ENCODE measurements at places on chromosomes 12 and 14.

DNA sequence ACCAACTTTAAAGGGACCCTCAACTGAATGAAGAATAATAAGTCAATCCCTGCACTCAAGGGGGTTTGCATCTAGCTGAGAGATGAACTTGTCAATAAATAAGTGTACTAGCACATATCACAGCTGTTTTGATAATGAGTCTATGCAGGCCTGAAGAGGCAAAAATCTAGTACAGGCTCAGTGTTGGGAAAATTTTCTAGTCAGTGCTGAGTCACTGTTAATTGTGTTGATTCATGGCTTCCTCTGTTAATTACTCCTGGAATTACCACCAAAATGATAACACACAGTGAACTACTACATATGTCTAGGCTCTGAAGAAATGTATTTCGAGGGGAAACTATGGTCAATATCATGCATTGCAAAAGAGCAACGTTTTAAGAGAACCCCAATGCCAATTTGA is 18.9 kb downstream of the SNRPF start:
- DNase-seq: peak; percentile 46

GRCh38 chr14:68939181-68939892 is 39.8 kb downstream of the ACTN1 start:
- no peak for DNase-seq

DNA sequence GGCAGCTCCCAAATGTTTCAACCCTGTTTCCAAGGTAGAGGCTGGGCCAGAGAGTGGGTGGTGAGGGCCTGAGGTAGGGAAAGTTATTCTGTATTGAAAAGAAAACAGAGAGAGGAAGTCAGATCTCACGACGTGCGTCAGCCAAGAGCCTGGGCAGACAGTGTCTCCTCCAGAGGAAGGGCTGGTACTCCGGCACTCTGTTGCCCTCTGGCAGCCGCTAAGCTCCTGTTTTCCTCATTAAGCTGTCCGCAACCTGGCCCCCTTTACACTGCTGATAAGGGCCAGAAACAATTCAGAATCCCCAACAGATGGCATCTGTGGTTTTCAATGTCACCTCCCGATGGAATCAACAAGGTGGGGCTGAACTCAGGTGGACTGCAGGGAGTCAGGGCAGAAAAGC is 26.0 kb upstream of the LTBP2 start:
- no peak for DNase-seq

- DNase-seq: no peak
Measured at GRCh38 chr12:3535431-3535841, 44.4 kb downstream of the PRMT8 start.

GRCh38 chr14:96756745-96757144 is 40.4 kb upstream of the VRK1 start:
- DNase-seq: no peak

DNA sequence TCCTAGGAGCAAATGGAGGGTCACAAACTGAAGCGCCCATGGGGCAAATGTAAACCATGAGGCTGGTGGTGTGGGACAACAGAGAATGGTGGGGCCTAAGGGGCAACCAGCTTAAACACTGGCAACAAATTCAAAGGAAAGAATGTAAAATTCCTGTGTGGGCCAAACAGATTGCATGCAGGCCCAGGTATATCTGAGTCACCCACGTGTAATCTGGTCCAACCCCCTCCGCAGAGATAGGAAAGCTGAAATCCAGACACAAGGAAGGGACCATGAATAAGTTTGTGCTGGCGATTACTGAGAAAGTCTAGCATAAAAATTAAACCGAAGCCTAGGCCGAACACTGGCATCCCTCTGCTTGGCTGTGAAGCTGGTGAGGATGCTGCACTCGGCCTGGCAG is 71.6 kb downstream of the ITPK1 start:
- DNase-seq: no peak

- DNase-seq: no peak
Measured at GRCh38 chr12:93244514-93245077, 133.1 kb upstream of the NUDT4 start.

DNA sequence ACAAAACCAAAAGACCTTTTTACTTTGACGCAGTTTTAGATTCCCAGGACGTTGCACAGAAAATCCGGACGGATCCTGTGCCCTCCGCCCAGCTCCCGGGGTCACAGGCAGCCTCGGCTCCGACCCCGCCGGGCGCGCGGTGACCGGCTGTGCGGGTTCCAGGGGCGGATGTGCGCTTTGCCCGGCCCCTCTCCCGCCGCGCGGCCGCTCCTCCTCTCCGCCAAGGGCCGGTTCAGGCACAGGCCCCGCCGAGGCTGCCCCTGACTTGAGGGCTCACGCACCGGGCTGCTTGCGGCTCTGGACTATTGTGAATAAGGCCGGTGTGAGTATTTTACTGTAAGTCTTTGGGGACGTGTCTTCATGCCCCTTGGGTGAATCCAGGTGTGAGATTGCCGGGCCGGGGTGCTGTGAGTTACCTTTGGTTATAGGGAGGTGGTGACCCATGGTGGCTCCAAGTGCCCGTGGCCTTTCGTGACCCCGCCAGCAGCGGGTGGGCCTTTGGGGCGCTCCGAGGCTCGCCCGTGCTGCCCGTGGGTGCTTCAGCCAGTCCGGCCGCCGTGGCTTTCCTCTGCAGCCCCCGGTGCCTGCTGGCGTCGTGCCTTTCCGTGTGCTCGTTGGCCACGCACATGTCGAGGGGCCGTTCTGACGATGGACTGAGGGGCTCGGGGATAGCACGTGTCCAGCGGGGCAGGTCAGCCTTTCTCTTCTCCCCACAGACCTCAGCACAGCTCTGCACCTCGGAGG is 45.9 kb downstream of the NOC4L start:
- DNase-seq: no peak

DNA sequence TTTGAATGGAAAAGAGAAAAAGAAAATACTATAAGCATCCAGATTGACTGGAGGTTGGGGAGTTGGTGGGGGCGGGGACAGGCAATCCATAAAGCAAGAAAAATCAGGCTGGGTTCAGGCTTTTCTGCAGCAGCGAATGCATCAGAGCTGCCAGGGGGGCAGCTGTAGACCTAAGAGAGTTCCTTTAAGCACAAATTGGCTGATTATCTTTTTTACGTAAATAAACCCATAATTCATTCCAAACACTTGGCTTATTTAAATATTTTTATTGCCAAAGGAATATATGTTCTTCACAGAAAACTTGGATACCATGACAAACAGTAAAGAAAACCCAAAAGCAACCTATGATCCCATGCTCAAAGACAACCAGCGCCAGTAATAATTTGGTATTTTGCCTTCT is 10.2 kb downstream of the BDKRB2 start:
- DNase-seq: no peak

DNA sequence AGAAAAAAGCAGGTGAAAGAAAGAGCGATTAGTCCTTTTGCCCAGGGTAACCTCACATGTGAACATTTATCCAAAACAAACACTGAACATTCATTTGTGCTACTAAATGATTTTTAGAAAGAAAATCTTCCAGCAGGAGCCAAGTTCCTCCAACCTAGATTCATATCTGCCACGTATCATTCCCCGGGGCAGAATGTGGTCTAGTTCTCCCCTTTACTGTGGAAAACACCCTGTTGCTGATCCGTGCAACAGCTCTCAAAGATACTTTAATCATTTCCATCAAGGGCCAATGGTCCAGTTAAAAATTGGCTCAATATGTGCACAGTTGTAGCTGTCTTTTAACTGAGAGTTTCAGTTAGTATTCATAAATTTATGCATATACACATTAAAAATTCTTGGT is 479.1 kb downstream of the ATP23 start:
- DNase-seq: peak; percentile 80

GRCh38 chr14:104023325-104024055 is 62.0 kb upstream of the ASPG start:
- DNase-seq: no peak

DNA sequence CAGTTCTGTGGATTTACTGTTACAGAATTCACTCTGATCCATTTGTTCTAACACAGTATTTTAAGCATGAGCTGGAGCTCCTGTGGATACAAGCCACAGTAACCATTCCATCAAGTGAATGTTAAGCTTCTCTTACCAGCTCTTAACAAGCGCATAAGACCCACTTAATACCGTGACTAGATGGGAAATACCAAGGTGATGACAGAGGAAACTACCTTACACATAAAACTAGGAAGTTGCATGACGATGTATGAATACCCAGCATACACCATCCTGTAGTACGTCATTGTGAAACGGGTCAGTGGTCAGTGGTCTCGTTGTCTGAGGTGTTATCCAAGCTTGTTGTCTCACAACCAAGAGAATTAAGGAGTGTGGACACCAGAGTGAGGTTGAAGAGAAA is 2.0 kb upstream of the GALC start:
- no peak for DNase-seq

GRCh38 chr14:56412468-56413434 is 166.8 kb upstream of the TMEM260 start:
- no peak for DNase-seq

- DNase-seq: no peak
Measured at GRCh38 chr14:57295239-57295638, 26.5 kb downstream of the AP5M1 start.

DNA sequence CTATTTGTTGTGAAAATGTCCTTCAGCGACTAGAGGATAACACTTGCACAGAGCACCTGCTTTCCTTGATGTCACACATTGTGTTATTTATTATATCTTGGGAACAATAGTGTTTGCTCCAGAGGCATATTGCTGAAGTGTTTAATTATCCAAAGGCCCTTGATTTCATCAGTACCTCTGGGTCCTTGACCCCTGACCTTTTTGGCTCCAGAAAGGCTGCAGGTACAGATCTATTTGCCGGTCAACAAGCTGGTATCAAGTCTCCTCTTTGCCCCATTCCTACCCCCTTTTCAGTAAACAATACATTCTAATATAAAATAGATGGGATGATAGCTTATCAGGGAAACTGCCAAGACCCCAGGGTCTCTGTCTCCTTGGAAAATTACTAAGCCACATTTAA is 206.8 kb downstream of the DACT1 start:
- no peak for DNase-seq

DNA sequence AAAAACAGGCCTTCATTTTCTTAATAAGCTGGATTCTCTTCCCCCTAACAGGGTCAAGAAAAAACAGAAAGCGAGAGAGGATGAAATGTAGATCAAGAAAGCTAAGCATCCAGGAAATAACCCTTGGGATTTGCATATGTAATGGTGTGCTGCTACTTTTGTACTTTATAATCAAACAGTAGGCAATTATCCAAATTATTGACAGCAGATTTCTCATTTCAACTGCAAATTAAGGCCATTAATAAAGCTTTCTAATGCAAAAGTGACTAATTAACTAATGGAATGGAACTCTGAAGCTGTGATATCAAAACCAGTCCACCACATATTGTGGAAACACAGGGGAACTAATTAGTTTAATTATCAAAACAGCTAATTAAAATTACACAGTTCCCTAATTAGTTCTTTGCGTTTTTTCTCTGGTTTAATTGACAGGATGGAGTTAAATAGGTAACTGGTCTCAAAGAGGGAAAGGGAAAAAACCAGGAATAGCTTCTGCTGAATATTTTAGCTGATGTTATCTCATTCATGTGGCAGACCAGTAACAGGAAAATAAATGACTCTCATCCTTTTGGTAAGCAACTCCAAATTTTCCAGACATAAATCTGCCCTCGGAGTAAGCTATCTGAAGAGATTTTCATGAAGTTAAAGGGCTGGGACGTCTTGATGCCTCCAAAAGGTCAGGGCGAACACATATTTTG is 182.7 kb upstream of the LMO3 start:
- DNase-seq: no peak

DNA sequence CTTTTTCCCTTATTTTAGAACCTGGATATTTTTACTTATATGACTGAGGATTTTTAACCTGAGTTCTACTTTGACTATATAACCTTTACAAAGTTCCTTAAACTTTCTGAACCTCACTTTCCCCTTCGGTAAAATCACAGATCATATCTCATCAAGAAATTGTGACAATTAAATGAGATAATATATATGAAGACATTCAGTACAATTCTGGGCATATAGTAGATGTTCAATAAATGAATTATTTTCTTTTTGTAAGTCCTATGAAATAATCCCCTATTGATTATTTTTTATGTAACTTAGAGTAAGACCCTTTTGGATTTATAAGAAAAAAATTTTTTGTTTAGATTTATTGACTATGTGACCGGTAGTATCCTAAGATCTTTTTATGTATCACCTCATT is 17.6 kb upstream of the FAM177A1 start:
- no peak for DNase-seq

- DNase-seq: no peak
Measured at GRCh38 chr14:58243790-58244555, 670 bp upstream of the PSMA3 start.

DNA sequence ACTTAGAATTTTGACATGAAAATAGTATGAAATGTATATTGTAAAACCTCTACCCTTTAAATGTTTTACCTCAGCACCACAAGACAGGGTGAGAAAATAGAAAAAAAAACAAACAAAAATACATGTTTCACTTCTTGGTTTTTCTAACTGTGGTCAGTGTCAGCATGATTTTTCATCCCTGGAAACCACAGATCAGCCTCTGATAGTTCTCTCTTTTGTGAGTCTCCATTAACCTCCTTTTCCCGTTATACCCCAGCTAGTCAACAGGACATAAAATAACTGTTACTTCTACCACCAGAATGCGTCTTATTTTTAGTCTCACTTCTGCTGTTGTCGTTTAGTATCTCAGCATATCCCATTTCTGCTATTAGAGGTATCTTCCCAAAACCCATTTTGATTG is 48.3 kb upstream of the KCNMB4 start:
- DNase-seq: no peak

DNA sequence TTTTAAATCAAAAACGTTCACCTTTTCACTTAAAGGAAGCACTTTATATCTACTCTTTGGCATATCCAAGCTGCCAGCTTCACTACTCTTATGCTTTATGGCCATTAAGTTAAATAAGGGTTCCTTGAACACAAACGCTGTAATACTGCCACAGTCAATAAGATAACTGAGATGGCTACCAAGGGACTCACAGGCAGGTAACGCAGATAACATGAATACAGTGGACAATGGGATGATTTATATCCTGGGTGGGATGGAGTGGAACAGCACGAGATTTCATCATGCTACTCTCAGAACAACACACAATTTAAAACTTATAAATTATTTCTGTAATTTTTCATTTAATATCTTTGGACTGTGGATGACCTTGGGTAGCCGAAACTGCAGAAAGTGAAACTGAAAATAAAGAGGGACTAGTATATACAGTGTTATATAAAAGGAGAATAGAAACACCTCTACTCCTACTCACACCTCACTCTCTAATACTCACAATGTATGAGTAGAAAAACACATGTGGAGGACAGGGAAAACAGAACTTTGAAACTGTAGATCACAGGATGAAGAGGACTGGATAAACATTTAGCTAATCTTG is 367.3 kb downstream of the C12orf50 start:
- no peak for DNase-seq

DNA sequence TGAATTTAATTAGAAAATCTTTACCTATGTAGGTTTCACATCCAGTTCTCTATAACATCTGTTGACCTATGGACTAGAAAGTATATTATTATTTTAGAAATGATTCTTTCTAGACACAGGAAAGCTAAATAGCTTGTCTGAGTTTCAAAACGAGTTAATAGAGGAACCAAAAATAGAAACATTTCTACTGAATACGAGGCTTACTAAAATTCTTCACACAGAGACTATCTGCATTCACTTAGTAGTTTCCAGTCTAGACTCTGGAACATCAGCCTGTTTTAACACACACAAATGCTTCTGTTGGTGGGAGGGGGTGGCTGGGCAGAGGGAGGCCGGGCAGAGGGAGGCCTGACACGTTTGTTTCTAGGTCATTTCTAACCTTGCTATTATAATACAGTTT is 29.7 kb downstream of the RGS6 start:
- no peak for DNase-seq

GRCh38 chr12:120249266-120249874 is 16.2 kb downstream of the PXN start:
- no peak for DNase-seq
